ENCODE measurements at places on chromosomes 13 and 19.

GRCh38 chr13:47901441-47901840, 99.6 kb downstream of the SUCLA2 start:
- no peak for DNase-seq

DNA sequence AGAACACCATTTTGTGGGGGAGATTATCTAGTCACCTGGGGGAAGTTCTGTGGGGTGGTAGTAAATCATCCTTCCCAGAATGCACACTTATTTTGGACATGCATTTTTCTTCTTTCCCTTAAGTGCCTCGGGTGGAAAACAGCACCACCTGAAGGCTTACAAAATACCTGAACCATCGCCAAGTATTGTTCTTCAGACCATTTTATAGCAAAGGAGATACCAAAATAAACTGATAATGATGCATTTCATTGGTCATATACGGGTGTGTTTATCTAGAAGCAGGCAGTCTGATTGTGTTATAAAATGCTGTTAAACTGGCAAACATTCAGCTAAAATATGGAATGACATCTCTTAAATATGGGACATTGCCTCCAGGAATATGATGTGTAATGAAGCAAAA, 1034.7 kb downstream of the SLITRK1 start:
- no peak for DNase-seq

DNA sequence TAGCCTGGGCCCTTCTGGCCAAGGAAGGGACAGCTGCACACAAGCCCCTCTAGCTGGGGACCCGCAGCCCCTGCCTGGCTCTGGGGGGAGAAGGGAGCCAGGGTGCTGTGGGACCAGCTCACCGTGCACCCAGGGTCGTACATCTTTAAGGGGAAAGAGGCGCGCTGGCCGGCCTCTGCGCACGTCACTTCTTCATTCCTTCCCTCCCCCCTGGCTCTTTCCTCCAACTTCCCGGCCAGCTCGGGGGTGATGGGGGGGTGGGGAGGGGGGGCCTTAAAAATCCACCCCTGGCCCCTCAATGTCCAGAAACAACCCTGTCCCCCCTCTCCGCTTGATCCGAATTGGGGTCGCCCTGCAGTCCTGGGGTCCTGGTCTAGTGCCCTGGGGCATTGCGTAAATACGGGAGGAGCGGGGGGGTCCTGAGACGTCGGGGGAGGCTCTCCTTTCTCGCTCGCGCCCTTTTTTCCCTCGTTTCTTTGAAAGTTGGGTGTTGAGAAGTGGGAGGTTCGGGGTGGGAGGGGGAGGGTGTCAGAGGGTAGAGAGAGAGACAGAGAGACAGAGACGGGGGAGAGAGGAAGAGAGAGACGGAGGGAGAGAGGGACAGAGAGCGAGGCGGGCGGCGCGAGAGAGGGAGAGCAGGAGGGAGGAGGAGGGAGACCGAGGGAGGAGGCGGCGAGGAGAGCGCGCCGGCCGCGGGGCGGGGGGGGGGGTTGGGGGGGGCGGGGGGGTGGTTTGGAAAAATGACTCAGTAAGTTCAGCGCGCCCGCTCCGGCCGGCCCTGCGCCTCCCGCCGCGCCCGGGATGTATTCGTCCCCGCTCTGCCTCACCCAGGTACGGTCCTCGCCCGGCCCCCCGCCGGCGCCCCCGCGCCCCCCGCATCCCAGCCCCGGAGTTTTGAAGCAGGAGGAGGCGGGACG, at the start of gene NFIC:
Gene NFIC (plus strand): TSS at position 748 of the 917 bp plus-strand sequence. CDS start 54 bp downstream, at position 802.
- no peak for DNase-seq

DNA sequence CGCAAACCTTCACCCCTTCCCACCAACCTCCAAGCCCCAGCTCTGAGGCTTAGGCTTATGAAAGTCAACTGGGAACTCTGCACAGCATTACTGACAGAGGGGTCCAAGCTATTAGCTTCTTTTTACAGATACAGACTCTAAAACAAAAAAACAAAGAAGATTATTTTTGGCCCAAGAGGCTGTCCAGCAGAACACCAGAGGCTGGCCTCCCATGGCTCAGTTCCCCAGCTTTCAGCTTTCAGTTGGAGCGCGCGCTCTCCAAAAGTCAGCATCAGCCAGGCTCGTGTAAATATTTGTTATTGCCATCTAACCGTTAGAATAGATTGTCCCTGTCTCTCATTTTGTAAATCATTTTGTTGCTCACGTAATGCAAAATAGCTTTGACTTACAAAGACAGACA, 58.4 kb downstream of the ZIC5 start:
- DNase-seq, result no peak

DNA sequence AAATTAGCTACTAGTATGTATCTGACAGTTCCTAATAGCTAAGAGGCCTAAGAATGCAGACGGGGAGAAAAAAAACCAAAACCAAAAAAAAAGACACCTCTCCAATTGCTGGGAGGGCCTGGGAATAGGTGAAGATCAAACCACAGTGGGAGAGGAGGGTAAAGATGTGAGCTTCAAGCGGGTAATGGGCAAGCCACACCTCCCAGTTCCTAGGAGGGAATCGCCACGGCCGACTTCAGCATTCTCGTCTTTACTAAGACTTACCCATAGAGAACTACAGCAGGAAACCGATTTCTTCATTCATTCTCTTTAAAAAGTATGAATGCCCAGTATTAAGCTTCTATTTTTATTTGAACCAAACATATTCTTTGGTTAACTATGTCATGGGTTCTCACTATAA, 5.6 kb upstream of the EEF1AKMT1 start:
- DNase-seq, result no peak

- DNase-seq, result peak; percentile 11
These were observed 125.7 kb downstream of the TNFRSF19 start for GRCh38 chr13:23695711-23696464.

- DNase-seq, result no peak
These were observed 96.3 kb downstream of the VWA8 start for GRCh38 chr13:41864658-41865057.

DNA sequence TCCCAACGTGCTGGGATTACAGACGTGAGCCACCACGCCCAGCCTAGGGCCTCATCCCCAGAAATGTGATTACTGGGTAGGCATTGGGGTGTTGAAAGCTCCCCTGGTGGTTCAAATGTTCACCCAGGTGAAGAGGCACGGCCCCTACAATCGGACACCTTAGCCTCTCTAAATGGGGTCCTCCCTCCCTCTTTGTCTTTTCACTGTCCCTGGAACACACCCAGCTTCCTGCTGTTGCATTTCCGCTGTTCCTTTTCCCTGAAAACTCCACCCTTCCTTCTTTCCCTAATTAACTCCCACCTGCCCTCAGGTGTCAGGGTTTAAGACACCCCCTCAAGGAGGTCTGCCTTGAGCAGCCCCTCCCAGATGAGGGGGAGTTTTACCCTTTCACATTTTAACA, 3.6 kb upstream of the PRODH2 start:
- no peak for DNase-seq

- no peak for DNase-seq
These were observed 8.9 kb downstream of the IGFL3 start for GRCh38 chr19:46115396-46116106.

- DNase-seq, result no peak
These were observed 265.3 kb downstream of the NALCN start for GRCh38 chr13:101150998-101151397.

GRCh38 chr13:21759463-21759862, 88.6 kb downstream of the FGF9 start:
- no peak for DNase-seq

GRCh38 chr13:102045731-102046130, 356.1 kb downstream of the FGF14 start:
- no peak for DNase-seq

GRCh38 chr13:21330126-21330861, 128.8 kb downstream of the ZDHHC20 start:
- no peak for DNase-seq

GRCh38 chr13:59103004-59103768, 1060.5 kb downstream of the DIAPH3 start:
- no peak for DNase-seq

DNA sequence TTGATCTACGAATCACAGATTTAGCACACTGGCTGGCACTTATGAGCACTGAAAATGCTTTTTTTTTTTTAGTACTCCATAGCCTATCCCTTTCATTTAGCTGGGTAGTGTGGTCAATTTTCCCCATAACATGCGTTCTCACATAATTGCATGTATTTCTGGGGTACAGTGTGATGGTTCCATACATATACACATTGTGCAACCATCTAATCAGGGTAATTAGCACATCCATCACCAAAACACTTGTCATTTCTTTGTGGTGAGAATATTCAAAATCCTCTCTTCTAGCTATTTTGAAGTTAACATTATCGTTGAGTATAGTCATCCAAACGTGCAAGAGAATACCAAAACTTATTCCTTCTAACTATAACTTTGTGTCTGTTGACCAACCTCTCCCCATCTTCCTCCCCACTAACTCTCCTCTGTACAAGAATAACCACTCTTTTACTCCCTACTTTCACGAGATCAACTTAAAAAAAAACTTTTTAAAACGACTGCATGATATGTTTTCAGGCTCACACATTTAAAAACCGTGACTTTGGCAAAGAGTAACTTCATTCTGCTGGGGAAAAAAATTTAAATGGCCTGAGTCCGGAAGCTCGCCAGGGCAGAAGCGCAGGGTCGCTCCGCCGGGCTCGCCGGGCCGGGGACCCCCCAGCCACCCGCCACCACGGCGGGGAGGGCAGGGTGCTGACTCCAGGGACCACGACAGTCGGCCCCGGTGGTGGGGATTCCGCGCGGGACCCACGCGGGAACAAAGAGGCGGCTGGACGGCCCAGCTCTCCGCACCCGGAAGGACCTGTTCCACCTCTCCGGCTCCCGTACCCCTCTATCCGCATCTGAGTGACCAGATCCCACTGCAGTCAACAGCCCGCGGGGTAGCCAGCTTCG, 868 bp upstream of the UBAC2 start:
- DNase-seq, result no peak

GRCh38 chr13:96652506-96652905, 341.8 kb downstream of the OXGR1 start:
- DNase-seq, result no peak

DNA sequence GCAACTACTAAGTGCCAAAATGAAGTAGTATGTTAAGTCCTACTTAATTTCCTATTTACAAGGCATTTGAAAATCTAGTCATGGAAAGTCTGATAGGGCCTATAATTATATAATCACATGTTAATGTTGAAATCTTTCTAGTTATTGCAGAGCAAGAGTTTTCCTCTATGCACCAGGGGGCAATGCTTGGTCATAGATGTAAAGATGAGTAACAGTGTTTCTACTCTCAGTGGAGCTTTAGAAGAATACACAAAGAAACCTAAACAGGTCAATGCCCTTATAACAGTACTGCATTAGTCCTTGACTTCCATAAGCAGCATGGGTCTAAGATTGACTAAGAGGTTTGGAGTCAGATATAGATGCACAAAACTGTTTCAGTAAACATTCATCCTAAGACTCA, 218.7 kb downstream of the KCTD12 start:
- no peak for DNase-seq

GRCh38 chr19:11813703-11814028, 407 bp upstream of the ZNF440 start:
- DNase-seq, result no peak

- no peak for DNase-seq
These were observed 12.0 kb upstream of the EPHX3 start for GRCh38 chr19:15244106-15244803.

- DNase-seq, result no peak
These were observed 224.4 kb downstream of the LACC1 start for GRCh38 chr13:44104197-44104490.

- DNase-seq, result no peak
These were observed 14.6 kb downstream of the SIGLEC11 start for GRCh38 chr19:49946415-49946814.

- DNase-seq, result peak; percentile 96
These were observed at the start of gene PLIN3 for GRCh38 chr19:4867534-4868285. TSS of gene PLIN3 (minus strand) at chr19:4867667. CDS start at chr19:4861394, 6,273 bp downstream.

DNA sequence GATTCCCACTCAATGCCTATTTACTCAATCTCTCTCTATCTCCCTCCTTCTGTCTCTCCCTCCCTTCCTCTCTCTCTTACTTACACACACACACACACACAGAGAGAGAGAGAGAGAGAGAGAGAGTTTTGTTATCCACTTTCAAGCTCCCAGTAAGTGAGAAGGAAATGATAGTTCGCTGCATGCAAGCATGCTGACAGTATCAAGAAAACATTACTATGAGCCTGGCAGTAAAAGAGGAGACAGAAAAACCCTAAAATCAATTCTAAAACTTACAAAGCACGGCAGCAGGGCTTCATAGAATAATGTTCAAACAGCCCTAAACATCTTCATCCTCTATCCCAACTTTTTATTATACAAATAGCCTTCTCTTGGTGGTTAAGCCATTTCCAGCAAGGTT, 171.9 kb downstream of the FOXO1 start:
- no peak for DNase-seq

GRCh38 chr19:56837492-56838023, 3.0 kb downstream of the PEG3 start:
- DNase-seq, result no peak

DNA sequence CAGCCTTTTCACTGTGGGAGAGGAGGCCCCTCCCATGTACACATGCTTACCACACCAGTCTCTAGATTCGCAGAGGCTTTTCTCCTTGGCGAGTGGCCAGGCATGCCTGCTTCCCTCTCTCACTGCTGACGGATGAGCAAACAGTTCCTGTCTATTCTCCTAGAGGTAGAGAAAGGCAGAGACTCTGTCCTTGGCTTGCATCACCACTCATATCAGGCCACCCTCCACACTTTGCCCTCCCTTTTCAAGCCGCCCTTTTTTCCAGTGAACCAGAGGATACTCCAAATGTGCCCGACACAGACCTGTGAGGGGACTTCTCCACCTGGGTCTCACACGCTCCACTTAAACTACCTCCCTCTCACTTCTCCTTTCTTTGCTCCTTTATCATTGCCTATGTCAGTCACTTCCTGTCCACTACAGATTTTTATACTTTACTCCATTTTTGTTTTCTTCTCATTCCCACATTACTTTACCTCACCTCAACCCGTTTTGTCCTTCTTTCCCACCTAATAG, 284.6 kb downstream of the DNAJC15 start:
- DNase-seq, result no peak

GRCh38 chr19:18456279-18456678, 18.3 kb upstream of the ISYNA1 start:
- no peak for DNase-seq

DNA sequence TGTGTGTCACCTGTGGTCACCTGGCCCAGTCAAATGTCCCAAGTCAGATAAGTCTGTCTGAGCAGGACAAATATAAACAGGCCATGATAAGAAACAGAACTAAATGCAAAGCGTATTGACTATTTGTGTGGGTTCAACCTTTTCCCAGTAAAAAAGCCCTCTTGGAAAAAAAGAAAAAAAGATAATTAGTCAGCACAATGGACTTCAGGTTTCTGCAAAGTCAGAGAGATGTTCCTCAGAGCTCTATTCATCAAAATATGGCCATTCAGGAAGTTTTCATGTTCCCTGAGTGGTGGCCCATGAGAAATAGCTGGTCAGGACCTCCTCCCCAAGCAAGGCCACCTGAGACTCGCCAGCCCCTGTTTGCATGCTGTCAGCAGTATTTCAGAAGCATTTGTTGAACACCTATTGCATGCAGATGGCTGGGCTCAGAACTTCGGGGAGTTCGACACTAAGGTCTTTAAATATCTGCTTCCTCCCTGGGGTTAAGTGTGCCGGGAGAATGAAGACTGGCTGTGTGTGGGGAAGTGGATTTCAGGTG, 2.7 kb downstream of the FFAR3 start:
- DNase-seq, result no peak

GRCh38 chr19:49676784-49677230, 264 bp upstream of the PRMT1 start:
- DNase-seq, result peak; percentile 96

- no peak for DNase-seq
These were observed 10.2 kb downstream of the DHRS12 start for GRCh38 chr13:51793570-51794271.

Data from stimulated activated CD4-positive, alpha-beta T cell treated with anti-CD3 and anti-CD28 coated beads, Interleukin-1b, Interleukin-23, amount 100 ng/mL, for 1 hour (primary cell).